ENCODE measurements at places on chromosomes 7 and 10.

- no peak for DNase-seq
These were observed 72.2 kb downstream of the GTF2IRD1 start for GRCh38 chr7:74525881-74526280.

DNA sequence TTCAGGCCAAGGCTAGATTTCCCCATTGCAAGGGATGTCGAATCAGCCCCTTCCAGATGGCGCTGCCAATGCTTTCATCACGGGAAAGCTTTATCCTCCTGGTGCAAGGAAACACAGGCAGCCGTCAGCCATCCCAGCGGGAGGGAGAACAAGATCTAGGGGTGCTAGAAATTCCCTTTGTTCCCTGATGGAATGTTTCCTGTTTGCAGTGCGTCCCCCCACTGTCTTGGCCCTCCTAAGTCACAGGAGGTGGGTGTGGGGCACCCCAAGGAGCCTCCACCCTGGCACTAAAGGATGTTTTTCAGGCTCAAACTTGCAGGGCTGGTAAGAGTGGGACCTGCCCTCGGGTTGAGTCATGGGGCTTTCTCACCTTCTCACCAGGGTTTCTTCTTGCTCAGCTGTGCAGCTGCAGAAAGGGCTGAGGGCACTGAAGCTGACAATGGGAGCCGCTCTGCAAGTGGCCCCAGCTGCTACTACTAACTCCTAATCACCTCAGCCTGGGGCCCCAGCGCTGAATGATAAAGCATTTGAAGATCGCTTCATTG, 103.6 kb downstream of the PRPF18 start:
- no peak for DNase-seq

DNA sequence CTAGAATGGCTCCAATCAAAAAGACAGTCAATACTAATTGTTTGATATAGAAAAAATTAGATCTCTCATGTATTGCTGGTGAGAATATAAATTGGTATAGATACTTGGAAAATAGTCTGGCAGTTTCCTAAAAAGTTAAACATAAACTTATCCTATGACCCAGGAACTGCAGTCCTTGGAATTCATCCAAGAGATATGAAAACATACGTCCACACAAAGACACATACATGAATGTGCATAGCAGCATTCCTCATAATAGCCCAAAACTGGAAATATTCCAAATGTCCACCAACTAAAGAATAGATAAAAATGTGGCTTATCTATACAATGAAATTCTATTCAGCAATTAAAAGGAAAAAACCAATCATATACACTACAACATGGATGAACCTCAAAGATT, 128.4 kb downstream of the ZFAND4 start:
- DNase-seq: no peak

DNA sequence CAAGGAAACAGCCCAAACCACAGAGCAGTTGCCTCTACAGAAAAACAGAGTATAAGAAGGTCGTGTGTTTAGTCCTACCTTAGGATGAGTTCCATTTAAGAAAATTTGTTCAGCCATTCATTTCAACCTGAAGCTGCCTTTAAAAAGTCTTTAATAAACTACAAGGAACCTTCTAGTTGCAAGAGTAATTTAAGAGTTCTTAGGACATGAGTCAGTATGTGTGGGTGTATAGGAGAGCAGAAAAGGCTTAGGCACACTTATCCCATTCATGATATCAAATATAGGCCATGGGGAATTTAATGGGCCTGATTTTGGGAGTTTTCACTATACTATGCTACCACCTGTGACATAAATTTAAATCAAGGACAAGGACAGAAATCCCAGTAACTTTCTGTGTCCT, 496.8 kb downstream of the TFEC start:
- DNase-seq: no peak

DNA sequence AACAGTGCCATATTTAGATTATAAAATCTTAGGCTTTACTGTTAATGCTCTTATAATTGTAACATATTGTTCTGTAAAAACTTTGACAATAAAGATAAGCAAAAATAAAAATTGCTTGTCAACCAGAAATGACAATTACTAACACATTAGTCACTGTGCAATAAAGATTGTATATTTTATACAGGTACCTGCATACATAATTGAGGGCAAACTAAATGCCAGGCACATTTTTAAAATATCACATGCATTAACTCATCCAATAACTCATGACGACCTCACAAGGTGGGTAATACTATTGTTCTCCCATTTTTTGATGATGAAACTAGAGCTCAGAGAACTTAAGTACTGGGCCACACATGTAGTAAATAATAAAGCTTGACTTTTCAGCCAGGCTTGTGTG, 1020.2 kb upstream of the C7orf33 start:
- DNase-seq: no peak

- no peak for DNase-seq
These were observed 17.3 kb upstream of the ADARB2 start for GRCh38 chr10:1754506-1755153.

DNA sequence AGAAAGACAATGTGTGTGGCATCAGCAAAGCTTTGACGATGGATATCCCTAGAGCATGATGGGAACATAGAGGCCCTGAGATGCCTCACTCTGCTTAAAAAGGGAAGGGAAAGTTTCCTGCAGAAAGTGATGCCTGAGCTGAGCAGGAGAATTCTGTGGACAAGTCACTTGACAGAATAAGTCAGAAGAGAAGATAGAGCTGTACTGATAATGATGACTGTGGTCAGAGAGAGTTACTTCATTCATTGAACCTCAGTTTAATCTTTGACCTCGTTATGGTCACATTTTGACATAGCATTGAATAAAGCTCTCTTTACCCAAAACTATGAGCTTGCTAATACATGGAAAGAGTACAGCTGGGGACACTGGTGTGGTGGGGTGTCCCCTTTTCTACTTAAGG, 7.6 kb downstream of the CUBN start:
- no peak for DNase-seq

- DNase-seq: no peak
These were observed 15.5 kb downstream of the ZNF487 start for GRCh38 chr10:43452356-43452914.

- DNase-seq: no peak
These were observed 18.5 kb upstream of the C10orf67 start for GRCh38 chr10:23362879-23363792.

DNA sequence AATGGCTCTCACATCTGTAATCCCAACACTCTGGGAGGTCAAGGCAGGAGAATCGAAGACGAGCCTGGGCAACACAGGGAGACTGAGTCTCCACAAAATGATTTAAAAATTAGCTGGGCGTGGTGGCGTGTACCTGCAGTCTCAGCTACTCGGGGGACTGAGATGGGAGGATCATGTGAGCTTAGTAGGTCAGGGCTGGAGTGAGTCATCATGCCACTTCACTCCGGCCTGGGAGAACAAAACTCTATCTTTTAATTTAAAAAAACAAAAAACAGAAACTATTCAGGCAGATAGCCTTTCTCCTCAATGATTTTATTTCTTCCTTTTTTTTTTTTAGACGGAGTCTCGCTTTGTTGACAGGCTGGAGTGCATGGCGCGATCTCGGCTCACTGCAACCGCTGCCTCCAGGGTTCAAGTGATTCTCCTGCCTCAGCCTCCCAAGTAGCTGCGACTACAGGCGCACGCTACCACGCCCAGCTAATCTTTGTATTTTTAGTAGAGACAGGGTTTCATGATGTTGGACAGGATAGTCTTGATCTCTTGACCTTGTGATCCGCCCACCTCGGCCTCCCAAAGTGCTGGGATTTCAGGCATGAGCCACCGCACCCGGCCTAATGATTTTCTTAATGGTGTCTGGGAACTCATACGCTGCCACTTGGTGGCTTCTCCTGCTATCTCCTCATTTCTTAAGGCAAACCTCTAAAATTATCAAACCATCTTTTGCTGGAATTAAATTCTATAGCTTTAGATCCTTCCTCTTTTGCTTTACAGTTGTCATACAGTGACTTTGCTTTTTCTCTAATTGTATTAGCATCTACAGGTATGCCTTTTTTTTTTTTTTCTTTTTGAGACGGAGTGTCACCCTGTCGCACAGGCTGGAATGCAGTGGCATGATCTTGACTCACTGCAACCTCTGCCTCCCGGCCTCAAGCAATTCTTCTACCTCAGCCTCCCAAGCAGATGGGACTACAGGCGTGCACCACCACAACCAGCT, 22.9 kb downstream of the SRPK2 start:
- DNase-seq: no peak

GRCh38 chr7:517774-518629, 1.6 kb downstream of the PDGFA start:
- DNase-seq: no peak

DNA sequence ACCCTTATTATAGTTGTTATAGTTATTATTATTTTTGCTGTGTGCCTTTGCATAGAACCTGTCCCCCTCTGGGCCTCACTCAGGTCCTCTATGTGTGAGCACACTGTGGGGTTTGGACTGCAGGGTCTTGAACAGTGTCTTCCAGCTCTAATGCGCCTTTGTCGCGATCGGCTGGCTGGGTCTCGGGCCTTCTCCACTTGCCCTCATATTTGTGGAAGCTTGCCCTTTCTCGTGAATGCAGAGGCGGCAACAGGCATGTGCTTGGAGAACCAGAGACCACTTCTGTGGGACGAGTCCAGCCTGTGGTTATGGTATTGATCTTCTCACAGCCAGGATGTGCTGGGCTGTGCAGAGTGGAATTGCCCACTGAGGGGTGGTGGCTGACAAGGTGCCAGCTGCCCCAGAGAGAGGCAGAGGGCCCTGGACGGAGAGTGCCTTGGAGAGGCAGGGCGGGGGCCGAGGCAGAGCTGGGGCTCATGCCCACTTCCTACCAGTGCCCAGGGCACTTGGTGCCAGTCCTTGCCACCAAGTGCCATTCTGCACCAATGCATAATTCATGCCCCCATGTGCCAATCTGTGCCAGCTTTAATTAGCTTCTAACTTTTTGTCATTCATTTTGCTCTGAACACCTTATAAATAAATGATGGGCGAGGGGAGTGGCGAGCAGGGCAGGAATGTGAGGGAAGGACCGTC, 6.8 kb upstream of the CDH23 start:
- DNase-seq: no peak

GRCh38 chr7:151083824-151084160, 499 bp upstream of the TMUB1 start:
- no peak for DNase-seq

GRCh38 chr10:80794994-80795393, 257.3 kb downstream of the SH2D4B start:
- no peak for DNase-seq

DNA sequence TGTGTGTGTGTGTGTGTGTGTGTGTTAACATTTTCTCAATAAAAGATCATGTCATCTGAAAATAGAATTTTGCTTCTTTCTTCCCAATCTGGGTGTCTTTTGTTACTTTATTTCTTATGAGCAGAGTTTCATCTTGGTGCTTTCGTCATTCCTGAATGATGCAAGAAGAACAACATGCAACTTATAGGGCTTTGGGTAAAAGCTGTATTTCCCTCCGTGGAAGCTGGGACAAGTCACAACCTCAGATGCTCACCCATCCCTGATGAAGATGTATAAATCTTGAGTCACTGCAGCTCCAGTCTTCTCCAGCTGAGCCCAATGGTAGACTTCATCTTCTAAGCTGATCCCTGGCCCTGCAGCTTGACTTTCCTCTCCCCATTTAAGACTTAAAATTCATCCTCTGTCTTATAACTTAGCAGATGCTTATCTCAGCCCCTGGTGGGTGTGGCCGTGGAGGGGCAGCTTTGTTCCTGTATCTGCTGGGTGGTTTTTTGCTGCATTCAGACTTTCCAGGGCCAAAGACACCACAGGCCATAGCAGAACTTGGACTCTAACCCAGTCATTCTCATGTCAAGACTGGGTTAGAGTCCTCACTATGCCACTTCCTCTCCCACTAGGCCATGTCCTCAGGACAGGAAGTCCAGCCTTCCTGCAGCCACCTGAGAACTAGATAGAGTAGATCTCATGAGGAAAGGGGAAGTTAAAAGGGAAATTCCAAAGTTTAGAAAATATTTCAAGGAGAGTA, 356.4 kb downstream of the TNS3 start:
- no peak for DNase-seq

DNA sequence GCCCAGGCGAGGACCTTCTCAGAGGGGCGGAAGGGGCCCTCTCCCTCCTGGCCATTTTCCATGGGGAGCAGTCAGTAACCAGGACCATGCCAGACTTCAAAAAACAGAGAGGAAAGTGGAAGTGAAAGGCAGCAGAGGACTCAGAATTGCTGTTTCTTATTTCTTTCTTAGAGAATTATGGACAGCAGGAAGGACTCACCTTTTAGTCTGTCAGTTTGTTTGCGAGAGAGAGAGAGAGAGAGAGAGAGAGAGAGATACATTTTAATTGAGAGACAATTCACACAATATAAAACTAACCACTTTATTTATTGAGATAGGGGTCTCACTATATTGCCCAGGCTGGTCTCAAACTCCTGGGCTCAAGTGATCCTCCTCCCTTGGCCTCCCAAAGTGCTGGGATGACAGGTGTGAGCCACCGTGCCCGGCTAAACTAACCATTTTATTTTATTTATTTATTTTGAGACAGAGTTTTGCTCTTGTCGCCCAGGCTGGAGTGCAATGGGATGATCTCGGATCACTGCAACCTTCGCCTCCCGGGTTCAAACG, 24.5 kb downstream of the SCD start:
- DNase-seq: no peak

GRCh38 chr10:76015245-76015644, 583.8 kb downstream of the LRMDA start:
- no peak for DNase-seq

- DNase-seq: no peak
These were observed 237.5 kb downstream of the IPMK start for GRCh38 chr10:58030208-58030607.

DNA sequence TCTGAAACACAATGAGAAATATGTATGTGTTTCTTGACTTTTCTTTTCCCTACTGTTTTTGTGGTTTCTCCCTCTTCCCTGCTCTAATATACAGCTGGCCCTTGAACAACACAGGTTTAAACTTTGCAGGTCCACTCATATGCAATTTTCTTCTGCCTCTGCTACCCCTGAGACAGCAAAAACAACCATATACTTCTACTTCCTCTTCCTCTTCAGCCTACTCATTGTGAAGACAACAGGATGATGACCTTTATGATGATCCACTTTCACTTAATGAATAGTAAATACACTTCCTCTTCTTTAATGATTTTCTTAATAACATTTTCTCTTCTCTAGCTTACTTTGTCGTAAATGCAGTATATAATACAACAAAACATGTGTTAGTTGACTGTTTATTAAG, 35.0 kb upstream of the DGKB start:
- DNase-seq: no peak

- DNase-seq: no peak
These were observed 8.5 kb downstream of the FAM53B start for GRCh38 chr10:124735491-124736286.

DNA sequence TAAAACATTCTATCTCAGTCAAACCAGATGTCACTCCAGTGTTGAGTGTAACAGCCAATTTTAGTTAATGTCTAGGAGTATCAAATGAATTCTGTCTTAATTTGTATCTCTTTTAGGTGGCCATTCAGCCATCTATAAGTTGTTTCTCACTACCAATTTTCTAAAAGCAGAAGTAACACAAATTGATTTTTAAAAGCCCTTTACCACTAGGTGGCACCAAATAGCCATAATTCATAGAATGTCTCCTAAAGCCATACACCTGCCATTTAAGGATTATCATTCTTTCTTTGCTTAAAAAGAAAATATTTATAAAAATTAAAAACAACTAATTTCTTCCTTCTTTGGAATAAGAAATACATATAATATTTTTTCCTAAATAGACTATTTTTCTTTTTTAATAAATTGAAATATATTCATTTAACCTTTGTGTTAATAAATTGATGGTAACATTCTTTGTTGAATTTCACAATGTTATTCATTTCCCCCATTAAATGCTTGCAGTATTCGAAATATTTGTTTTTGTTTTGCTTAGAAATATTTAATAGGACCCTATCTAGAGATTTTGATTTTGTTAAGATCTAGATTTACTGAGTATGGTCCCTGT, 107.8 kb upstream of the PPP1R3A start:
- DNase-seq: peak; percentile 33

GRCh38 chr7:1611708-1612241, 41.9 kb upstream of the PSMG3 start:
- DNase-seq: no peak

Measured in HEK293T (cell line).